ENCODE measurements at places on chromosomes 7 and 10. TPM values are rescaled to one million over a fixed set of nuclear protein-coding genes. Genes with fewer than 3 reads are reported as not detected.

The VSTM4 gene
- 0.16 TPM for total RNA-seq

The ASB4 gene
- not detected for total RNA-seq

The SLC13A4 gene
- not detected for total RNA-seq

The PRKCQ gene
- 58.7 TPM for total RNA-seq
